ENCODE measurements at places on chromosomes 5 and 9. TPM values are rescaled to one million over a fixed set of nuclear protein-coding genes. Genes with fewer than 3 reads are reported as not detected.

Gene SEMA6A
- total RNA-seq = 9.3 TPM

Gene PCDHA4
- not detected for total RNA-seq

Gene TXNDC8
- not detected for total RNA-seq

Gene CCNJL
- total RNA-seq = 23.2 TPM

GRCh38 chr5:36740259-36740898, 134.0 kb downstream of the SLC1A3 start:
- no peak for DNase-seq

DNA sequence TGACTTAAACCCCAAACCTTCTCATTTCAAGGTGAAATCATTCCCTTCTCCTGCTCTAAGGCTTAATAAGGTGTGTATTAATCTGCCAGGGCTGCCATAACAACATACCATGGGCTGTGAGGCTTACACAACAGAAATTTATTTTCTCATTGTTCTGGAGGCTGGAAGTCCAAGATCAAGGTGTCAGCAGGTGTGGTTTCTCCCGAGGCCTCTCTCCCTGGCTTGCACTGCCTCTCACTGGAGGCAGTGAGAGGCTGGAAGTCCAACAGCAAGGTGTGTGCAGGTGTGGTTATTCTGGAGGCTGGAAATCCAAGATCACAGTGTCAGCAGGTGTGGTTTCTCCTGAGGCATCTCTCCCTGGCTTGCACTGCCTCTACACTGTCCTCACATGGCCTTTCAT, 280.3 kb upstream of the TUT7 start:
- DNase-seq = no peak

Gene PCDHGC3
- 24.3 TPM for total RNA-seq

Gene INSL6
- total RNA-seq = not detected

- DNase-seq = no peak
Measured at GRCh38 chr9:85897848-85898247, 43.1 kb upstream of the NAA35 start.

- no peak for DNase-seq
Measured at GRCh38 chr5:160506006-160507004, 84.7 kb downstream of the PTTG1 start.

DNA sequence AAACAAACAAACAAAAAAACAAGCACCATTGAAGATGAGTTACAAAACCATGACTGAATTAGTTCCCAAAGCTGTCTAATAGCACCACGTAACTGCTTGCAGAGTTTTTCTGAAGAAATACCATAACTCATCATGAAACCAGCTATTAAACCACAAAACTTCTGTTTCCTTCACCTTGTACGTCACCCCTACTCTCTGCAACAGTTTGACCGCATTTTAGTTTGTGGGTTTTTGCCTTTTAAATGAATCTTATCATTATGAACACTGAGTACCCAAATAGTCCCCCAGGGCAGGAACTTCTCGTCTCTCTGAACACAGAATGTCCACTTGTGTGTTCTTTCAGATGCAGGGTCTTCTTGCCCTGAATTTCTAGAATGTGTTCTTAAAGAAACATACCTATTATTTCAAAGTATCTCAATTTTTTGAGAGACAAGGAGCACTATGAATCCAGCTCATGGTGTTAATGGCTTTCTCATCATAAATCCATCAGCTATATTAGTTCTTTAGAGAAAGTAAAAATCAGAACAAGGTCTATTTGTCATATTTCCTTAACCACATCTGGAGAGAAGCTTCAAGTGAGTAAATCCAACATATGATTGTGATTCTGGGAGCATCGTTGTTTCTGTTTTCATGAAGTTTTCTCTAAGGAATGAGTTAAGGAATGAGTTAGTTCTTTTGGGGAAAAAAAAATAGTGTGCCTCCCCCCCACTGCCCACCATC, 210.6 kb downstream of the AUH start:
- no peak for DNase-seq

- no peak for DNase-seq
Measured at GRCh38 chr5:52945040-52945439, 44.1 kb upstream of the ITGA2 start.

GRCh38 chr5:171926311-171926710, 80.1 kb downstream of the FBXW11 start:
- DNase-seq = no peak

GRCh38 chr5:62828742-62829603, 250.4 kb downstream of the LRRC70 start:
- no peak for DNase-seq

DNA sequence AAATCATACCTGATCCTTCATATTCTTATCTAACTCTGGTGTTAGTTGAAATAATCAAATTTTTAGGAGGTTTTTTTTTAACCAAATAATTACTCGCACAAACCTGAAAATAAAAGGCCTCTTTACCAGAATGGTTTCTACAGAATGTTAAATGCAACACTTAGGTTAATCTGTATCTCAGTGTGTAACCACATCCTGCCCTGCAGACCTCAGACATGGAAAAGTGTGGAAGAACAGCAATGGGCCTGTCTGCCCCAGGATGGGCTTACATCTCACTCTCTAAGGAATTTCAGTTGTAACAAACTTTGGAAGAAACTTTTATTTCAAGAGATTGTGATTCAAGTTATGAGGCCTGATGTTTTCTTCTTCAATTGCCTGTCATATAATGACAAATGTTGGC, 32.5 kb upstream of the MIER3 start:
- no peak for DNase-seq

GRCh38 chr5:154583671-154584177, 105.7 kb upstream of the HAND1 start:
- DNase-seq = no peak

DNA sequence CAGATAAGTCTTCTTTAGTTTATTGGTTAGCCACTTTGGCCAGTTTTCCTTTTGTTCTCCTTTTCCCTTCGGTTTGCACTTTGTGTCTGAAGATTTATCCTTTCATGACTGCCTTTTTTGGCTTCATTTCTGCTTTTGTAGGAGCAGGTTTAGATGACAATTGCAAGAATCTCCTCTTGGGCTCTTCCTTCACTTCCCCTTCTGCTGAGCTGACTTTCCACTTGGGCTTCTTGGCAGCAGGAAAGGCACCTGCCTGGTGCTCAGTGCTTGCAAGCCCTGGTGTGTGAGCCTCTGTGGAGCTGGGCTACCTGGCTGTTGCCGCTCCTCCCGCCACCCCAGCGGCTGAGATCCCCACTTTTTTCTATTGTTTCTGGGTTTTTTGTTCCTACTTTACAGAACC, 7.3 kb downstream of the CCDC112 start:
- DNase-seq = no peak

- no peak for DNase-seq
Measured at GRCh38 chr5:123514615-123515355, 2.8 kb downstream of the CSNK1G3 start.

DNA sequence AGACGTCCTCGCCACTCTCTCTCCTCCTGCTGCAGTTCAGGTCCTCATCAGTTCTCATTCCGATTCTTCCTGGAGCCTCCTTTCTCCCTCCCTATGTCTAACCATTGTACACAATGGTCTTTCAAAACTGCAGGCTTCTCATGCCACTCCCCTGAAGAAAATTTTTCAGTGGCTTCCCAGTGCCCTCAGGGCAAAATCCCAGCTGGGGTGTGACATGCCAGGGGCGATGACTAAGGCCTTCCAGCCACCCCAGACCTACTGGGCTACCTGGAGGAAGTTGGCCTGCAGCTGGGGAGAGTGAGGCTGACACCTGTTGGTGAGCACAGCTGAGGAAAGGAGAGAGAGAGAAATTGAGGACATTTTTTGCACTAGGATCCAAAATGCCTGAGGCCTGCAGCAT, 65.2 kb downstream of the SREK1 start:
- DNase-seq = no peak

DNA sequence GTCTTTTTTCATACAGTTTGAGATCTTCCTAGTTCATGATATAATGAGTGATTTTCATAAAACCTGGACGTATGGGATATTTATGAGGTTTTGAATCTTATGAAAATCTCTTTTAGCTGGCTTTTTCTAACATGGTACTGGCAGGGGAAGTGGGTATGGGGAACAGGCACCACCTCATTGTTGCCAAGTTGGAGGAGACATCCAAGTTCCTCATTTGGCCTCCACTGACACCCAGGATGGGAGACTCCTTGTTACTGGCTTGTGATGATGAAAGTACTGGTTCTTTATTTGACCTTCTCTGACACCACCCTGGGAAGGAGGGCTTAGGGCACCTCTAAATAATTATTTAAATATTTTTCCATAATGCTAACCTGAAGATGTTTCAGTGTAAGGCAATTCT, 4.0 kb upstream of the TNPO1 start:
- no peak for DNase-seq

Gene MARVELD2
- 1.9 TPM for total RNA-seq

DNA sequence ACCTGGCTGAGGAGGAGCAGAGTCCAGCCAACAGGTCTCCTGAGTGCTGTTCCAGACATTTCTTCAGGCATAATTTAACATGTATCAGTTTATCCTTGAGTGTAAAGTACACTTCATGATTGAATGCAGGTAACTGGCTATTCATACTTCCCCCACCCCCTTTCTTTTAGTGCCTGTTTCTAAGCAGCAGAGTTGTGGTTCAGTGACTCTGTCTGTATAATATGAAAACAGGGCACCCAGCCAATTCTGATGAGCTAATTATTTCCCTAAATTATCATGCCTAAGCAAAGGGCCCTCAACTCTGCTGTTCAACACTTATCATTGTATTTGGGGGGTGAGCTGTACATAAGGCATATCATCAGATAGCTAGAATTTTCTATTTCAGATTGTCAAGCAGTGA, 51.9 kb upstream of the ZSWIM6 start:
- no peak for DNase-seq

All from glomerular endothelial cell (primary cell).